Caco-2 (cell line): ENCODE measurements at places on chromosomes 13 and 19.

DNA sequence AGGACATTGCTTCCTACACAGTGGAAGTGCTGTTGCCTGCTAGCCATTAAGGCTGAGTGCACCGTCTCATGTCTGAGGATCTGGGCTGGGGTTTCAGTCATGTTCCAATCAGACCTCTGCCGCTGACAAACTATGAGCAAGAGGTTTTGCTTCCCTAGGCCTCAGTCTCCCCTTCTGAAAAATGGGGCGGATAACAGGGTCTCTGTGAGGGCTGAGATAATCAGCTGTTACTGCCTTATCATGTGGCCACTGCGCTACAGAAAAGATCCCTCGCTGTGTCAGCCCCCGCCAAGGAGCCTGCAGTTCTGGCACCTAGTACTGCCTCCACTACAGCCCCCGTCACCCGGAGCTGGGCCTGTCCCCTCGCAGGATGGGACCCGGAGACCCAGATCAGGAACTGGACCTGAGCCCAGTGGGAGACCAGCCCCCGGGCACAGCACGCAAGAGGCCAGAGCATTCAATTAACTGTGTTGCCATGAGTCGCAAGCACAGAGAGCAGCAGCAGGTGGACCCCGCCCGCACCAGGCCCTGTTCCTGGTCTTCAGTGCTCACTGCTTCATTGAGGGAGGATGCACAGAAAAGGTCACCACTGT lies 3.0 kb upstream of the PNKP start:
- no peak for DNase-seq

- DNase-seq, result no peak
Observed at GRCh38 chr13:110349239-110349638, 42.2 kb downstream of the COL4A2 start.

GRCh38 chr13:36344886-36345437 lies 1.2 kb downstream of the SPART start:
- DNase-seq, result no peak

- no peak for DNase-seq
Observed at GRCh38 chr13:97058391-97058790, 64.1 kb upstream of the OXGR1 start.

DNA sequence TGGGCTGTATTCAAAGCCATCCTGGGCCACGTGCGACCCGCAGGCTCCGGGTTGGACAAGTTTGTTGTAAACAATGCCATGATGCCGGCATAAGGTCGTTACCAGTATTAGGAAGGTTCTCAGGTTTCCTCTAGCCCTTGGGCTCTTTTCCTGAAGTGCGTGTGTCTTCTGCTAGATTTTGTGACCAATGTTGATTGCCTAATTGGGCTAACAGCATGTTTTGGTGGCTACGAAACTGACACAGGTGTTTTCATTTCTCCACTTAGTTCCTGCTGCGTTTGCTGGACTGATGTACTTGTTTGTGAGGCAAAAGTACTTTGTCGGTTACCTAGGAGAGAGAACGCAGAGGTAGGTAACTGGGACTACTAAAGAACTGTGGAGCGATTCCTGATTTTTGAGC lies 20.3 kb downstream of the ALOX5AP start:
- no peak for DNase-seq

- peak; percentile 11 for DNase-seq
Observed at GRCh38 chr19:33377586-33378475, 4.3 kb downstream of the CEBPG start.

DNA sequence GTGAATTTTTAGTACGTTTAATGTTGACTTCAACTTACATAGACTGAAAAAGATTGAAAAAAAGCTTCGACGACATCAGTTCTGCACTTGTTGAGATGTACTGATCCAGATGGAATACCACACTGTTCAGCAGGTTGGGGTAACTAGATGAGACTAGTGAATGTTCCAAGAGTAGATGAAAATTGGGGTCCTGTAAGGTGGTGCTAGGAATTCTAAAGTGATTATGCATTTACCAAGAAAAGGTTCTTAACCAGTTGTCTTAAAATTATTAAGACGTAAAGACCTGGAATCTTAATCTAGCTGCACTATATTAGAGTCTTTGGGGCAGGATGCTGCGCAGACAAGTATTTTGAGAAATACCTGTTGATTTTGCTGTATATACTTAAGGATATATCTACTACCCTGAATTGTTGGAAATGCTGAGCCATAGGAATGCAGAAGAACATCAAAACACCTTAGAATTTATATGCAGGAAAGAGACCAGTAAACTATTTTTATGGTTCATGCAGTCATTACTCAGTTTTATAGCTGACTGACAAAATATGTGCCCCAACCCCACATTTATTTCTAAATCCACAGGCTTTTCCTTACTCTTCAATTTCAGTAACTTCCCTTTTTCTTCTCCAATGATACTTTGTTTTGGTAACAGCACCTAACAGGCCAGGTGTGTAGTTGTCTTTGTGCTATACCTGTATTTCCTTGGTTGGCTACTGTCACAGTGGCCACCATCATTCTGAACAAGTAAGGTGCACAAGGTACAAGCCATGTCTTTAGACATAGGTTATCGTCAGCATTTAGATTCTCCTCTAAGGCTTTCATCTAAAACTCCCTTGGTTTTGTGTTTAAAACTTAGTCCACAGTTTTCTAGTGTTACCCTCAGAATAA lies 8.6 kb downstream of the MIR17HG start:
- DNase-seq, result no peak

- DNase-seq, result no peak
Observed at GRCh38 chr19:11460207-11460606, 20.6 kb downstream of the ELAVL3 start.

DNA sequence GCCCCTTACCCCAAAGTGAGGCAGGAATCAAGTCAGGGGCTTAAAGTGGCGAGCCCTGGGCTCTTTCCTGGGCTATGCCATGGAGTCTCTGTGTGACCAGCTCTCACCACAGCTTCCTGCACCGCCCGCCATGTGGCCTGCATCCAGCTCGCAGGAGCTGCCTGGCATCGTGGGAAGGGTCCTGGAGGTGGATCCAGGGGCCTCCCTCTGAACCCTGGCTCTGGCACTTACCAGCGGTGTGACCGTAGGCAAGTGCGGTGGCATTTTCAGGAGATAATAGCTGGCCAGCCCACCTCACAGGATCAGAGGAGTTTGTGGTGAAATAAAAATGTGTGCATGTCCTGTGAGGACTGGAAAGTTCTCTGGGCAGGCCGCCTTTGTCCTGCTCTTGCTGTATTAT lies 26.0 kb downstream of the DHRS12 start:
- DNase-seq, result no peak

GRCh38 chr13:95743192-95743591 lies 66.3 kb downstream of the DNAJC3 start:
- no peak for DNase-seq

DNA sequence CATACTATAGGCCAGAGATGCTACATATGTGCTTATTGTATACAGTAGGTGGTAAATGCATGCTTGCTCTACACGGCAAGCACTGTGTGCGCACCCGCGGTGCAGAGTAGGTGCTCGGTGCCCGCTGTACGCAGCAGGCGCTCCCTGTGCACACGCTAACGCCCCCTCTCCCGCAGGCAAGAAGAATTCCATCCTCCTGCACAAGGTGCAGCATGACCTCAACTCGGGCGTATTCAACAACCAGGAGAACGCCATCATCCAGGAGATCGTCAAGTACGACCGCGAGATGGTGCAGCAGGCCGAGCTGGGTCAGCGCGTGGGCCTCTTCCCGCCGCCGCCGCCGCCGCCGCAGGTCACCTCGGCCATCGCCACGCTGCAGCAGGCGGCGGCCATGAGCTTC lies 17.7 kb downstream of the POLRMT start:
- DNase-seq, result no peak

DNA sequence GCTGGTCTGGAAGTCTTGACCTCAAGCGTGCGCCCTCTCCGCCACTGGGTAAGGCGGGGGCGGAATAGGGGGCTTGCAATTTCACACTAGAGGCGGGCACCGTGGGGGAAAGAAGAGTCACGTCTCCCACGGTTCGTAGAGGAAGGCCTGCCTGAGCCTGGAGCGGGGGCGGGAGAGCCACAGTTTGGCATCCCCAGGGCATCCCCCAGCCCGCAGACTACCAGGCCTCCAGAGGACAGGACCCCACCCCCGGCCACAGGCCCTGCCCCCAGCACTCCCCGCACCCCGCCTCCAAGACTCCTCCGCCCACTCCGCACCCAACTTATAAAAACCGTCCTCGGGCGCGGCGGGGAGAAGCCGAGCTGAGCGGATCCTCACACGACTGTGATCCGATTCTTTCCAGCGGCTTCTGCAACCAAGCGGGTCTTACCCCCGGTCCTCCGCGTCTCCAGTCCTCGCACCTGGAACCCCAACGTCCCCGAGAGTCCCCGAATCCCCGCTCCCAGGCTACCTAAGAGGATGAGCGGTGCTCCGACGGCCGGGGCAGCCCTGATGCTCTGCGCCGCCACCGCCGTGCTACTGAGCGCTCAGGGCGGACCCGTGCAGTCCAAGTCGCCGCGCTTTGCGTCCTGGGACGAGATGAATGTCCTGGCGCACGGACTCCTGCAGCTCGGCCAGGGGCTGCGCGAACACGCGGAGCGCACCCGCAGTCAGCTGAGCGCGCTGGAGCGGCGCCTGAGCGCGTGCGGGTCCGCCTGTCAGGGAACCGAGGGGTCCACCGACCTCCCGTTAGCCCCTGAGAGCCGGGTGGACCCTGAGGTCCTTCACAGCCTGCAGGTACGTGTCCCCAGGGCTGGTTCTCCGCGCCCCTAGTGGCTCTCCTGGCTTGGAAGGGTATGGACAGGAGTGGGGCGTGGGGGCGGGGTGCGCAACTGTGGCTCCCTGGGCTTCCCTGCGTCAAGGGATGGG lies at the start of gene ANGPTL4:
TSS of gene ANGPTL4 (plus strand) at position 353 of the 969 bp plus-strand sequence. CDS start at position 520, 167 bp downstream.
- DNase-seq, result peak; percentile 60

DNA sequence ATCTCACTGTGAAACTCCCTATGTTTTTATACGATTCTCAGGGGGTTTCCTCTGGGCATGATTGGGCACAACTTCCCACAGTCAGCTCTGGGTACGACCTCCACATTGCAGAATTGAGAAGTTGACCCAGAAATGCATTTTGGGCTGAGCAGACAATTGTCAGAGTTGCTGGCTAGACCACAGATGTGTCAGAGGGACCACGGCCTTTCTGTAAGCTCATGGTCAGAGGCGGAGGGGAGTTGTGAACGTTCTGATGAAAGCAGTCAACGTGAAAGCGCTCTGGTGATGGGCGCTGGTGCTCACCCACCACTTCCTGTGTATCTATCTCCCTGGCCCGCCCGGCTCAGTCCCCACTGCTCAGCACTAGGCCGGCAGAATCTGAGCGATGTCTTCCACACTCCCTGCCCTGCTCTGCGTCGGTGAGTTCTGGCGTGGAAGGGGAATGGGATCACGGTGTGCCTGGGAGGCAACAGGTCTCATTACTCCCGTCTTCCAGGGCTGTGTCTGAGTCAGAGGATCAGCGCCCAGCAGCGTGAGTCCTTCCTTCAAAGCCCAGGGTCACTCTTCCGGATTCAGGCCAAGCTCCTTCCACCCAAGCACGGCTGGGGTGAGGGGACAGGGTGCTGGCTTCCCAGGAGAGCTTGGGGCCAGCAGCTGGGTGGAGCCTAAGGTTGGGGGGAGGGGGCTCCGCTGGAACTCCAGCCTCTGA lies at the start of gene NCR1:
TSS of gene NCR1 (plus strand) at position 346 of the 709 bp plus-strand sequence. CDS start at position 386, 40 bp downstream.
- DNase-seq, result no peak

- no peak for DNase-seq
Observed at GRCh38 chr19:46637224-46637623, 1.2 kb upstream of the GNG8 start.

GRCh38 chr13:111319998-111320911 lies at the start of gene TEX29:
TSS of gene TEX29 (plus strand) at chr13:111320642. CDS start at chr13:111320891, 249 bp downstream.
- DNase-seq, result no peak

- no peak for DNase-seq
Observed at GRCh38 chr19:56839652-56840450, 675 bp downstream of the PEG3 start.

DNA sequence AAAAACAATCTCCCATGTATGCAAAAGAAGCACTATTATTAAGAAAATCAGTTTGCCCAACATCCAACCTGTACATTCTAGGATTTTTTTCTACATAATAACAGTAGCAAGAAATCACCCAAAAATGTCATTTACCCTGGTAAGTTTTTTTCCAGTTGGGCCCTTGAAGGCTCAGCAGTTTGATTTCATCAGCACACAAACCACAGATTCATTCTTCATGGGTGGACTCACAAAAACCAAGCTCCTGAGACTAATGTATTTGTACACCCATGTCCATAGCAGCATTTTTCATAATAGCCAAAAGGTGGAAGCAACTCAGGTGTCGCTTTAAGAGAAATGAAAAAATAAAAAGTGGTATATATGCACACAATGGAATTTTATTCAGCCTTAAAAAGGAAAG lies 210.1 kb downstream of the TBC1D4 start:
- DNase-seq, result no peak

DNA sequence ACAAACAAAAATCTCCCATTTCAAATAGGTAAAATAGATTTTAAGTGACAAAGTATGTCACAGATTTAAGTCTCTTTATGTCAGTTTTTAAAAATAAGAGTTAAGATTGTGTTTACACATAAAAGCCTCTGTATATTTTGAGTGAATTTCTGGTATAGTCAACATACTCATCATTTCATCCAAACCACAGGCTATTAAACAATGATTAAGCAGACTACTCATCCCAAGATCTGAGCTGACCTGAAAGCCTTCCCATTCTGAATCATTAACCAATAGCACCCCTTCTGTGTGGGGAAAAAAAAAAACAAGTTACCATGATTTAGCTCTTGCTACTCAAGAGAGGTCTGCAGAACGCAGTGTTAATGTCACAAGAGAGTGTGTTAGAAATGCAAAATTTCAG lies 284.4 kb upstream of the NBEA start:
- DNase-seq, result no peak

- DNase-seq, result no peak
Observed at GRCh38 chr13:66483712-66484111, 746.4 kb downstream of the PCDH9 start.

- DNase-seq, result no peak
Observed at GRCh38 chr19:18946918-18947317, 5.9 kb upstream of the HOMER3 start.

GRCh38 chr19:39131255-39131755 lies 5.7 kb downstream of the PAK4 start:
- DNase-seq, result no peak

- no peak for DNase-seq
Observed at GRCh38 chr19:48779636-48780035, 24.3 kb downstream of the FGF21 start.

GRCh38 chr19:4303819-4304537 lies 420 bp upstream of the FSD1 start:
- DNase-seq, result no peak

DNA sequence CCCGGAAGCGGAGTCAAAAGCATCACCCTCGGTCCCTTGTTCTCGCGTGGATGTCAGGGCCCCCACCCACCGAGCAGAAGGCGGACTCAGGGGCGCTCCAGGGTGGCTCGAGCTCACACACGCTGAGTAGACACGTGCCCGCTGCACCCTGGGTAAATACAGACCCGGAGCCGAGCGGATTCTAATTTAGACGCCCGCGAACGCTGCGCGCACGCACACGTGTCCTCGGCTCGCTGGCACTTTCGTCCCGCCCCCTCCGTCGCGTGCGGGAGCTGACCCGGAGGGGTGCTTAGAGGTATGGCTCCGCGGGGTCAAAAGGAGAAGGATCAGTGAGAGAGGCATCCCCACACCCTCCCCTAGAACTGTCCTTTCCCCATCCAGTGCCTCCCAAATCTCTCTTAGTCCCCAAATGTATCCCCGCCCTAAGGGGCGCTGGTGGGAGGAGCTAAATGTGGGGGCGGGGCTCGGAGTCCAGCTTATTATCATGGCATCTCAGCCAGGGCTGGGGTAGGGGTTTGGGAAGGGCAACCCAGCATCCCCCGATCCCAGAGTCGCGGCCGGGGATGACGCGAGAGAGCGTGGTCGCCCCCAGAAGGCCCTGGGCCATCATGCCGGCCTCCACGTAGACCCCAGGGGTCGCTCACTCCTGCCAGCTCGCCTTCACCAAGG lies 451 bp upstream of the ICAM5 start:
- peak; percentile 61 for DNase-seq
